ENCODE measurements at places on chromosomes 5 and 9. TPM values are rescaled to one million over a fixed set of nuclear protein-coding genes. Genes with fewer than 3 reads are reported as not detected.
A peak's percentile ranks its signal among the peaks of the same experiment; 100 is the strongest.

DNA sequence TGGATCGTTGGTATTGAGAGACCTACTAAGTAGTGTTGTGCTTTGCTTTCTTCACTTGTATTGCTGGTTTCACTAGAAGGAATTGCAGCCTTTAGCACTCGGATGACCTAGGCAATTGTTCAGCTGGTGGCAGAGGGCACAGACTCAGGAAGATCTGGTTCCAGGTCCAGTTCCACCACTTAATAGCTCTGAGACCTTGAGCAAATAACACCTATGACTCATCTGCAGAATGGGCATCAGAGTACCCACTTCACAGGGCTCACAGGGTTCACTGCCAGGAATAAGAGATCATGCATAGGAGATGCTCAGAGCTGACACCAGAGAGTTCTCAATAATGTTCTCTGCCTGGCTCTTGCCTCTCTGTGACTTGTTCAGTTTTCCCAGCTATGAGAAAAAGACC, 133.6 kb downstream of the SIL1 start:
- no peak for DNase-seq
- H3K4me1 ChIP-seq: peaks cover 56% of the 10 kb centered on the region
- no peaks in the 10 kb centered on the region for H3K27me3 ChIP-seq
- H3K36me3 ChIP-seq: no peaks in the 10 kb centered on the region

GRCh38 chr5:158354958-158355357, 496.0 kb upstream of the CLINT1 start:
- DNase-seq: no peak
- no peak overlapping the region for H3K27ac ChIP-seq

- no peak for DNase-seq
- H3K4me3 ChIP-seq: no peak overlapping the region
- H3K36me3 ChIP-seq: no peaks in the 10 kb centered on the region
- H3K4me1 ChIP-seq: no peaks in the 10 kb centered on the region
Measured at GRCh38 chr5:5078009-5078897, 61.9 kb upstream of the ADAMTS16 start.

DNA sequence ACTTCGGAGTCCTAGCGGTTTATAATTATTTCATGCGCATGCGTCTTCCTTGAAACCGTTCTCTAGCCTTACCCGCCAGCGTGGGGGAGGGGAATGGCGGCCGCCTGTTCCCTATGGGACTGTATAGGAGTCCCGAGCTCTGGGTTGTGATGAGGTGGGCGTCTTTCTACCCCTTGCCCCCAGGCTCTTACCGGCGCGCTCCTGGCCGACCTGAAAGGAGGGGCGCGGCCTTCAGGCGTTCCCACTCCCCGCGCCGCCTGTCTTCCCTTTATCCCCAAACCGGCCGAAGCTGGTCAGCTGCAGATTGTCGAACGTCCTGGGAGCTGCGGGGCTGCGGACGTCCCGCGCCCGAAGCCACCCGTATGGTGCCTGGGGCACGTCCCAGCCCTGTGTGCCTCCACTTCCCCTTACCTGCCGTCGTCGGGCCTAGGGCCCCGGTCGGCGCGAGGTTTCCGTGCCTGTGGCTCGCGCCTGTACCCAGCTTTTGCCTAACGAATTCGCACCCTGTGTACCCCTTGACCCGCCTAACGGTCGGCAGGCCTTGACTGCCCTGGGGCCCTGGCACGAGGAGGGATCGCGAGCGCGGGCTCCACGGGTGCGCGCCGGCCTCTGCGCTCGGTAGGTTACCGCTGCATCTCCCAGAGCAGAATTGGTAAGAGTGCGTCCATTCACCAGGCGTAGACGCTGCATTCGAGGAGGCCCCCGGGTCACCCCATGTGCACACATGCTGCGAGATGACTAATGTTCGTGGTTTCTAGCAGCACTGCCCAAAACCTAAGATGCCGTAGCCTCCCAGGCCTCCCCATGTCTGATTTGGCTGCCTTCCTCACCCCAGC, 653 bp upstream of the HNRNPH1 start:
- peaks cover 42% of the 10 kb centered on the region for H3K4me1 ChIP-seq
- DNase-seq: peak; percentile 31
- peak overlapping the region; percentile 100 for H3K27ac ChIP-seq
- H3K27me3 ChIP-seq: no peaks in the 10 kb centered on the region
- peak overlapping the region; percentile 94 for H3K4me3 ChIP-seq

- H3K4me1 ChIP-seq: peaks cover 21% of the 10 kb centered on the region
- DNase-seq: peak; percentile 64
- peak overlapping the region; percentile 41 for H3K27ac ChIP-seq
- H3K27me3 ChIP-seq: no peaks in the 10 kb centered on the region
Measured at GRCh38 chr5:133259199-133259997, 207.6 kb downstream of the HSPA4 start.

Gene LCN2
- 1.00 TPM for total RNA-seq

- peak overlapping the region; percentile 56 for H3K27ac ChIP-seq
- peak; percentile 84 for DNase-seq
- no peaks in the 10 kb centered on the region for H3K27me3 ChIP-seq
Measured at GRCh38 chr5:132439521-132440089, 51.0 kb downstream of the IRF1 start.

- no peak for DNase-seq
- H3K36me3 ChIP-seq: peaks cover 2% of the 10 kb centered on the region
- H3K4me3 ChIP-seq: no peak overlapping the region
- no peaks in the 10 kb centered on the region for H3K27me3 ChIP-seq
- H3K27ac ChIP-seq: no peak overlapping the region
Measured at GRCh38 chr9:21936161-21936560, 58.0 kb downstream of the CDKN2A start.

Gene MOB3B
- total RNA-seq: 16.3 TPM

DNA sequence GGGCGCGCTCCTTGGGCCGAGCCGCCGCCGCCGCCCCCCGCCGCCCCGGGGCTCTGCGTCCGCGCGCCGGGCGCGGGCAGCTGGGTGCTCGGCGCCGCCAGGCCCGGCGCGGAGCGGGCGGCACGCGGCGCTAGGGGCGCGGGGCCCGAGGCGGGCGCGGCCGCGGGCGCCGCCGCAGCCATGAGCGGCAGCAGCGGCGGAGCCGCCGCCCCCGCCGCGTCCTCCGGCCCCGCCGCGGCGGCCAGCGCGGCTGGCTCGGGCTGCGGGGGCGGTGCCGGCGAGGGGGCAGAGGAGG, 351 bp downstream of the TRIO start:
- no peak for DNase-seq
- H3K36me3 ChIP-seq: no peaks in the 10 kb centered on the region
- peaks cover 50% of the 10 kb centered on the region for H3K4me1 ChIP-seq
- H3K27ac ChIP-seq: peak overlapping the region; percentile 89
- H3K27me3 ChIP-seq: no peaks in the 10 kb centered on the region

GRCh38 chr5:129960831-129961230, 56.6 kb downstream of the CHSY3 start:
- peaks cover 4% of the 10 kb centered on the region for H3K4me1 ChIP-seq
- H3K36me3 ChIP-seq: no peaks in the 10 kb centered on the region
- no peaks in the 10 kb centered on the region for H3K27me3 ChIP-seq

GRCh38 chr5:72434781-72435437, 72.3 kb downstream of the ZNF366 start:
- peaks cover 43% of the 10 kb centered on the region for H3K4me1 ChIP-seq
- H3K27ac ChIP-seq: peak overlapping the region; percentile 63
- H3K36me3 ChIP-seq: no peaks in the 10 kb centered on the region
- DNase-seq: peak; percentile 34

- H3K36me3 ChIP-seq: no peaks in the 10 kb centered on the region
- DNase-seq: no peak
- no peak overlapping the region for H3K27ac ChIP-seq
- H3K4me1 ChIP-seq: no peaks in the 10 kb centered on the region
Measured at GRCh38 chr9:21154018-21154608, 12.3 kb downstream of the IFNA21 start.

GRCh38 chr5:149818116-149818515, 88.0 kb downstream of the PPARGC1B start:
- H3K27me3 ChIP-seq: no peaks in the 10 kb centered on the region
- H3K4me1 ChIP-seq: peaks cover 25% of the 10 kb centered on the region
- H3K4me3 ChIP-seq: no peak overlapping the region
- no peak overlapping the region for H3K27ac ChIP-seq

Gene ATP10B
- 0.63 TPM for total RNA-seq

Gene DCTN3
- 62.8 TPM for total RNA-seq

DNA sequence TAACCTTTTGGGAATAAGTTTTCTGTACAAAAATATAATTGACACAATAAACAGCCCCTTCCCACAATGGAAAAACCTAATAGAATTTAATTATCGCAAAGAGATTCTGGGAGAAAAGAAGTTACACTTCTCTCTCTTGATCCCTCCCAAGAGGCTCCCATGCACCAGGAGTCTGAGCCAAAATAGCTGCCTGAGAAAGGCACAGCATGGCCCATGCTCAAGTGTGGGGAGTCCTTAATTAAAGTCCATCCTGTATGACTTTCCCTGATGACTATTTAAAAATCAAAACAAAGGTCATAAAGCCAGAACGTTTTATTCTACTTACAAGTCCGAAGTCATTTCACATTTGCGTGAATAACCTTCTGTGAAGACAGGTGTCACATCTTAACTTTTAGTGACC, 155.1 kb downstream of the SPOCK1 start:
- H3K27ac ChIP-seq: no peak overlapping the region
- no peaks in the 10 kb centered on the region for H3K36me3 ChIP-seq
- no peak overlapping the region for H3K4me3 ChIP-seq
- no peaks in the 10 kb centered on the region for H3K27me3 ChIP-seq
- H3K4me1 ChIP-seq: no peaks in the 10 kb centered on the region
- no peak for DNase-seq

GRCh38 chr5:24163091-24163490, 481.7 kb downstream of the CDH10 start:
- no peaks in the 10 kb centered on the region for H3K27me3 ChIP-seq
- no peak overlapping the region for H3K4me3 ChIP-seq
- H3K27ac ChIP-seq: no peak overlapping the region
- no peaks in the 10 kb centered on the region for H3K4me1 ChIP-seq
- DNase-seq: no peak

Gene OR1Q1
- total RNA-seq: not detected

Gene SPIN1
- total RNA-seq: 5.5 TPM

Gene CHSY3
- total RNA-seq: 0.51 TPM

GRCh38 chr5:158855510-158855909, 244.2 kb downstream of the EBF1 start:
- H3K27ac ChIP-seq: no peak overlapping the region
- H3K4me1 ChIP-seq: peaks cover 11% of the 10 kb centered on the region
- H3K4me3 ChIP-seq: no peak overlapping the region
- DNase-seq: no peak
- no peaks in the 10 kb centered on the region for H3K27me3 ChIP-seq
- no peaks in the 10 kb centered on the region for H3K36me3 ChIP-seq

Data from gastrocnemius medialis (tissue), 4 donors.